AG09319 (cell line): ENCODE measurements at places on chromosomes 12 and 14.

GRCh38 chr12:96743606-96744005, 163.5 kb upstream of the NEDD1 start:
- DNase-seq: no peak

DNA sequence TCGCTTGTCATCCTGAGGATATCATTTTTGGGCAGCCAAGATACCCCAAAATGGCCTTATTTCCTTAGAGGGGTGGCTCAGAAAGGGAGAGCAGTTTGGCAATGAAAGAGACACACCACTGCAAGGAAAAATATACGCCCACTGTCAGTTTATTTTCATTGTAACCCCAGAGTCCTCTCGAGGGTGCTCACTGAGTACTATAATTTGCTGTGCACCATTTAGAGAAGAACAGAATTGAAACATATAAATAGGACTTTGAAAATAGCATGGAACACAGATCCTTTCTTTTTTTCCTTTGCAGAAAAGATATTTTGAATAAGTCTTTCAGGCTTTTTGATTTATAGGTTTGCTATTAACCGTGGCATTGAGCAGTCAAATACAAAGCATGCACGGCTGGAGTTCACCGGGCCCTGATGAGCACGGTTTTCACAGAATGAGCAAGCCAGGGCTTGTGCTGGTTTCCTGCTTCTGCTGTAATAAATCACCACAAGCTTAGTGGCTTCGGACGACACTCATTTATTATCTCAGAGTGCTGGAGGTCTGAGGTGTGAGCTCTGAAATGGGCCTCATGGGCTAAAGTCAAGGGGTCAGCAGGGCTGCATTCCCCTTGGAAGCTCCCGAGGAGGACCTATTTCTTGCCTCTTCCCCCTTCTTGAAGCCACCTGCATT, 152.3 kb downstream of the ZNF664 start:
- no peak for DNase-seq

GRCh38 chr14:72598306-72598705, 295.6 kb downstream of the DPF3 start:
- DNase-seq: no peak

DNA sequence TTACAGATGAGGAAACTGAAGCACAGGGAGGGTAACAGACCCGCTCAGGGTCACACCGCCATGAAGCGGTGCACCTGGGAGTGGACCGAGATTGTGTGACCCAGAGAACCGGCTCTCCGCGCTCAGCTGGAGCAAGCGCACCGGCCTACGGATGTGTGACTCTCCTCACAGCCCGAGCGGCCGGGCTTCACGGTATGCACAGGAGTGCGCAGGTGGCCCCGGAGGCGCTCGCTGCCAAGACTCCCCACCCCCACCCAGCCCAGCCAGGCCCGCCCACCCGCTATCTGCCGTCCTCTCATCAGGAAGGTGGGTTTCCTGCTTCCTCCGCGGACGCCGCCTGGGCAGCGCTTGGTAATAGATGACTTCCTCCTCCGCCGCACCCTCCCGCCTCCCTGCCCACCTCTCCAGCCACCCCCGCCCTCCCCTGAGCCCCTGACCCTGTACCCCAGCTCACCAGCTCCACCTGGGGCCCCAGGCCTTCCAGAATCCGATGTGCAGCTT, 110.7 kb downstream of the NCOR2 start:
- DNase-seq: no peak

DNA sequence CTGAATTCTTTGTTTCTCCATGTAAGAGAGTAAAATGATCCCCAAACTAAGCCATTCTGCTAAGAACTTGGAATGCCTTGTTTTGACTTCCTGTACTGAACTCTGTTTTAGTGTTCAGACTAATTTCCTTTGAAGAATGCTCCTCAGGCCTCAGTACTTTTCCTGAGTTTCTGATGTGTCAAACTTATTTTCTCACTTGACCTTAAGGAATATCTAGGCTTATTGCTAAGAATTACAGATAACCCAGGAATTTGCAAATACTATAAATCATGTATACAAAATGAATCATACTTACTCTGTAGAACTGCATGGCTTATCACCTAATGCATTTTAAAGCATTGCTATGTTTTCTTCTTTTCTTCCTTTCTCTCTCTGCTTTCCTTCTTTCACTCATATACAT, 93.1 kb upstream of the PKP2 start:
- no peak for DNase-seq
